ENCODE measurements at places on chromosomes 16 and 17. TPM values are rescaled to one million over a fixed set of nuclear protein-coding genes. Genes with fewer than 3 reads are reported as not detected.

TBC1D3C gene
- polyA plus RNA-seq = not detected

GAA gene
- polyA plus RNA-seq = 10.1 TPM

TEKT5 gene
- 0.22 TPM for polyA plus RNA-seq

PRSS8 gene
- 64.3 TPM for polyA plus RNA-seq

CDH13 gene
- polyA plus RNA-seq = 4.3 TPM

LCMT1 gene
- 16.3 TPM for polyA plus RNA-seq

All from esophagus (tissue), 2 donors.